ENCODE measurements at places on chromosomes 5 and 9. TPM values are rescaled to one million over a fixed set of nuclear protein-coding genes. Genes with fewer than 3 reads are reported as not detected.

Gene ROPN1L
- not detected for total RNA-seq

- DNase-seq: no peak
These were observed 69.1 kb downstream of the ZNF366 start for GRCh38 chr5:72438141-72438540.

Gene TAS2R1
- total RNA-seq: not detected

DNA sequence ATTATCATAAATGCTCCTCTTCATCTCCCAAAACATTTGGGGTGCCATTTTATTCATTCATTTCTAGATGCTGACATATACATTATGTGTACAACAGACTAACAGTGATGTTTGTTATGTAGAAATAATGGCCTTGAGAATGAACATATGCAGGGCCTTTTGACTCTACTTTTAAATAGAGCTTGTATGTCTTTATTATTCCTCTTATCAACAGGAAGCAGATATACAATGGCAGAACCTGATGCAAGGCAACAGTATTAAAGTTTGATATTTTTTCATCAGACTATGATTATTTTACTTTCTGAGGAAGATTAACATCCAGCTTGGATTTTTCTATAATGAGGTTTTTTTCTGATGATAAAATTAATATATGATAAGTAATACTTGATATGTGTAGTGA lies 44.1 kb downstream of the SNX18 start:
- no peak for DNase-seq

Gene LCN1
- total RNA-seq: not detected

DNA sequence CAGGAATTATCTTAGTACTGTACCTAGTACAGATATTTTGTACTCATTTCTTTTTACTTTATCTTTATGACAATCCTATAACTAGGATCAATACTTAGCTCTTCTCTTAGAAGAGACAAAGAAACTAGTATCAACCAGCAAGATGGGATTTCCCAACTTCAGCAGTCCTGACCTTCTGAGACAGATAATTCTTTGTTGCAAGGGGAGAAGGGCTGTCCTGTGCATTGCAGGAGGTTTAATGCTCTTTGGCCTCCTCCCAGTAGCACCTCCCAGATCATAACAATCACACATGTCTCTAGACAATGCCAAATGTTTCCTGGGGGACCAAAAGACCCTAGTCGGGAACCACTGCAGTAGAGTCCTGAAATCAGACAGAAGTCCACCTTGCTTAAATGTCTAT lies 424.3 kb upstream of the DMAC1 start:
- no peak for DNase-seq

- no peak for DNase-seq
These were observed 207.5 kb downstream of the NXNL2 start for GRCh38 chr9:88742483-88742882.

GRCh38 chr9:86978413-86978812 lies 31.1 kb upstream of the GAS1 start:
- DNase-seq: no peak

GRCh38 chr5:36495611-36496010 lies 110.8 kb upstream of the SLC1A3 start:
- DNase-seq: no peak

Gene TMEM252
- total RNA-seq: not detected

DNA sequence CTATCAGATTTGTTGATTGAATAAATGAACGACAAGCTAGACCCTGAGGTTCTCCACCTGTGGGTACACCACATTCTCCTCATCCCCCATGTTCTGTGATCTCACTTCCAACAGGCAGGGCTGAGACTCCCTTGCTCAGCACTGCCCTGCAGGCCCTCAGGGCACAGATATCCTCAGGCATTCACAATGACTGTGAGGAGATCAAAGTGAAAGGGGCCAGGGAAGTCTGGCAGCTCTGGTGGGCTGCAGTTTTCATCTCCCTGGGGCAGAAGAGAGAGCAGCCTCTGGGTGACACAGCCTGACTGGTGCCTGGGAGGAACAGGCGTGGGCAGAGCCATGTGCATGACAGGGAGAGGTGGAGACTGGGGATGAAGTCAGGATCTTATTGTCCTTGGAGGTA lies 142.4 kb upstream of the C9orf72 start:
- DNase-seq: no peak

Gene HTR1A
- not detected for total RNA-seq

- DNase-seq: peak; percentile 86
These were observed 52.8 kb downstream of the IRF1 start for GRCh38 chr5:132437604-132438266.

- DNase-seq: no peak
These were observed 22.3 kb downstream of the FABP6 start for GRCh38 chr5:160251406-160252155.

GRCh38 chr5:157049605-157050004 lies 9.3 kb downstream of the HAVCR1 start:
- no peak for DNase-seq

GRCh38 chr9:92561374-92562330 lies 25.9 kb upstream of the ECM2 start:
- no peak for DNase-seq

Gene EPB41L4B
- total RNA-seq: 9.9 TPM

- DNase-seq: no peak
These were observed 41.6 kb downstream of the PRELID2 start for GRCh38 chr5:145793574-145793973.

DNA sequence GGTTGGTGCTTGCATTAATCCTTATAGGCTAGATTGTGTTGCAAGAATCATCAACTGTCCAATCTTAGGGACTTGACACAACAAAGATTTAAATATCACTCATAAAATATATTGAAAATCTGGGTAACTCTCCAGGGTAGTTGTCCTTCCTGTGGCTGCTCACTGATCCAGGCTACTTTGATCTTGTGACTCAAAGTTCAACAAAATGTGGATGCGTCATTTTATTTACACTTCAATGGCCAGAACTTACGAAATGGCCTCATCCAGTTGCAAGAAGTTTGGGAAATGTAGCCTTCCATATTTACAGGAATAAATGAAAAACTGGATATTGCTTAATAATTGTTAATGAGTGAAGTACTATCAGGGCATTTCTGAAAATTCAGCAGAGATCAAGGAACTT lies 235.5 kb upstream of the ACTBL2 start:
- no peak for DNase-seq

Gene RIGI
- total RNA-seq: 3.1 TPM

Gene NXNL2
- not detected for total RNA-seq

DNA sequence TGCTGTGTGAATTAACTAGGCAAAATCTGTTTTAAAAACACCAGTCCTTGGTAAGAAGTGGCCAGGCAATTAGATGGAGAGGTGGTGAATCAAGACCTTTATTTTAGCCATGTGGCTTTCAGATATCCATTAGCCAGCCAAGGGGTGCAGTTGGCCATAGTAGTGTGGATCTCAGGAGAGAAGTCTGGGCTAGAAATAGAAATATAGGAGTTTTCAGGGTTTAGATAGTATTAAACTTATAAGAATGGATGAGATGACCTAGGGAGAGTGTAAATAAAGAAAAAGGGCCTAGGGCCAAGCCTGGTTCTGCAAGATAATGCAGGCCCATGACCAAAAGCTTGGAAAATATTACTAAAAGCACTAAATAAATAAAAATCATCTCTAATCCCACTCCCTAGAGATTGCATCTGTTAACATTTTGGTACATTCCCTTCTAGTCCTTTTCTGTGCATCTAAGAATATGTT lies 40.3 kb upstream of the KIF2A start:
- DNase-seq: no peak

DNA sequence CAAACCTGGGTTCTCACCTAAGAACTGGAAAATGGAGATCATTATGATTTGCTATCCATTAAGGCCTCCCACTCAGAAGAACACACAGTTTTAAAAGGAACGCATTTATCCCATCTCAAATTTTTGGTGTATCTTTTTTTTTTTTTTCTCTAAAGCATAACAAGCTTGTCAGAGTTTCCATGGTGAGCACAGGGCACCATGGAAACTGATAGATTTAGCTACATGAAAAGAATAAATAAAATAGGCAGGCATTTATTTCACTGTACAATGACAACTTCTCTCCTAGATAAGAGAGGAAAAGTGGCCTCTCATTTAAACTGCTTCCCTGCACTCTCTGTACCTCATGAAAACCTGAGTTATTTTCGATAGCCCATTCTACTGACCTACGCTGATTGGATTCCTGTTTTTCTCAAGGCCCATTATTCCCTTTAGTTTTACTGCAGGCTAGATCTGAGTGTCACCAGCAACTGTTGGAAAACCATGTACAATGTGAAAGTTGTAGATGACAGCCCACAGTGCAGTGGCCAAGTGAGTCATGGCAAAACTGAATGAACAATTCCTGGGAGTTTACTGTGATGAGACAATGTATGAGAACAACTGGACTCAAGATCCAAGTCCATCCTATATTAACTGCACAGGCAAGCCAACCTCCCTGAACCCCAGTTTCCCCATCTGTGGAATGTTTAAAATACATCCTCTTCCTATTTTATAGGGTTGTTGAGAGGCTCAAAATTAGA lies 4.3 kb upstream of the GDA start:
- no peak for DNase-seq
